T-helper 1 cell (primary cell): ENCODE measurements at places on chromosomes 6 and 20.

DNA sequence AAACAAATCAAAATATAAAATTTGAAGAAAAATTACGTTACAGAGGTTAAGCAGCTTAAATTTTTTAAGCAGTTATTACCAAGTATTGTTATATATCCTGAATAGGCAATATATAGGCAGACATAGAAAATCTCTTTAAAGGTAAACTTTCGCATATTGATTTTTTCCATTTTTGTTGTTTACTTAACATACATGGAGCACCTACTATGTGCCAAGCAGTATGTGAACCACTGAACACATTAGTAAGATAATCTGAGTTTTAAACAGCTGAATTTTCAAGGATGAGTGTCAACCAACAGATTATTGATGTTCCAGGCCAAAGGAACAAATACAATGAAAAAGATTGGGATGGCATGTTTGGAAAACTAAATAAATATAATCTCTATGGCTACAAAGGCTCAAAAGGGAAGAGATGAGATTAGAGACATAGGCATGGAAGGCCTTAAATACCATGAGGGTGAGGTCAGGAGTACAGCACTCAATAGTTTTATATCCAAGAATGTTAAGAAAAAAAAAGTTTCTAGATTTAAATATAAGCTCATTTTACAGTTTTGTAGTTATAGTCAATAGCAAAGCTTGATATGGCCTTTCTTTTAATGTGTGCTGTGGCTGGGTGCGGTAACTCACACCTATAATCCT lies 277.5 kb downstream of the PTPRK start:
- DNase-seq = no peak

DNA sequence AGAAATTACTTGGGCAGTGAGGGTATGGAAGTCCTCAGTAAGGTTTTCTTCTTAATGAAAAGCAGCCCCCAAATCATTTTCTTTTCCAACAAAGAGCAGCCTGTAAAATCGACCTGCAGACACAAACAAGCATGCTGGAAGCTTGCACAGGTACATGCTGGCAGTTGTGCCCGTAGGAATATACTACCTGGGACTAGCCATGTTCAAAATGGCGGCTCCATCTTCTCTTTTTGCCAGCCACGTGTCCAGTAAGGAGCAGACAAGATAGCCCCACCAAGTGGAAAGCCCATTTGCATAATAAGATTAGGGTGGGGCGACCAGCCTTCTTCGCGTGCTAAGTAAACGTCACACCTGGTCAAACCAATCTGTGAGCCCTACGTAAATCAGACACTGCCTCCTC lies 259.4 kb upstream of the AGPAT4 start:
- DNase-seq = no peak

DNA sequence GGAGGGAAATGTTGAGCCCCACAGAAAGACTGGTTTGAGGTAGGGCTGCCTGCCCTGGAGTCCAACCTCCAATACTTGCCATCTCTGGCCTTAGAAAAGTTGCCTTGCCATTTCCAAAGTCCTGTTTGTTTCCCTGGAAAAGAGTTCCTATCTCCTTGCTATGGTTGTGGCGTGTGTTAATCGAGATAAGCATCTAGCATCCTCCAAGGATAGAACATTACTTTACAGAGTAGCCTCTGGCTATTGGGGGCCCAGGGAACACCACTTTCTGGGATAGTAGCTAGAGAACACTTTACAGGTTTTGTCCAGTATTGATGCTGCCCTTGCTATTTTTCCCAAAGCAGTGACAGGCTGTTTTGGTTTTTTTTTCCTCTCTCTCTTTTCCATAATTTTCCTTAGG lies 57.4 kb upstream of the SASH1 start:
- no peak for DNase-seq

DNA sequence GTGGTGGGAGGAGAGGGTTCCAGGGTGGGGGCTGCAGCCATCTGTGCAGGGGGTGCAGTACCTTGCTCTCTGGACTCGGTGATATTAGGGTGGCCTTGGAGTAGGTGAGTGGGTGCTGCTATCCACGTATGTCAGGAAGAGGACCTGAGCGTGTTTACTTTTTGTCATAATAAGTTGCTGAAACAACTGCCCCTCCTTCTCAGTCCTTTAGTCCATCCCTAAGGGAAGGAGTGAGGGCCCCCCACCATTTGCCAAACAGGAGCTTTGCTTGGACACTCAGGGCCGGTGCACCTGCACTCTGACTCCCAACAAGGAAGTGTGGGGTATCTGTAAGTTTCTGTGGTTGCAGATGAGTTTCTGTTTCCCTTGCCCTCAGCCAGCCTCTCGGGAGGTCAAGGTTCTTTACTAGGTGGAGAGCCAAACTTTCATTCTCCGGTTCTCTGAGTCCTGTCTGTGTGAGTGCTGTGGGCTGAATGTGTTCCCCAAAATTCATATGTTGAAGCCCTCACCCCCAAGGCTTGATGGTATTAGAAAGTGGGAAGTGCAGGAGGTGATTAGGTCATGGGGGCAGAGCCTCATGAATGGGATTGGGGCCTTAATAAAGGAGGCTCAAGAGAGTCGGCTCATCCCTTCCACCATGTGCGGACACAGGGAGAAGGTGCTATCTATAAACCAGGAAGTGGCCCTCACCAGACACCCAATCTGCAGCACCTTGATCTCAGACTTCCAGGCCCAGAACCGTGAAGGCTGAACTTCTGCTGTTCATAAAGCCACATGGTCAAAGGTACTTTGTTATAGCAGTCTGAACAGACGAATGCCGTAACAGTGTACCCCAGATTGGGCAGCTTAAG lies 19.6 kb upstream of the CCR6 start:
- no peak for DNase-seq

GRCh38 chr6:28003059-28003458 lies 46.0 kb downstream of the OR2B6 start:
- no peak for DNase-seq

- DNase-seq = no peak
Measured at GRCh38 chr6:7673063-7673536, 52.8 kb upstream of the BMP6 start.

- DNase-seq = no peak
Measured at GRCh38 chr6:38676236-38676973, 26.5 kb downstream of the GLO1 start.

DNA sequence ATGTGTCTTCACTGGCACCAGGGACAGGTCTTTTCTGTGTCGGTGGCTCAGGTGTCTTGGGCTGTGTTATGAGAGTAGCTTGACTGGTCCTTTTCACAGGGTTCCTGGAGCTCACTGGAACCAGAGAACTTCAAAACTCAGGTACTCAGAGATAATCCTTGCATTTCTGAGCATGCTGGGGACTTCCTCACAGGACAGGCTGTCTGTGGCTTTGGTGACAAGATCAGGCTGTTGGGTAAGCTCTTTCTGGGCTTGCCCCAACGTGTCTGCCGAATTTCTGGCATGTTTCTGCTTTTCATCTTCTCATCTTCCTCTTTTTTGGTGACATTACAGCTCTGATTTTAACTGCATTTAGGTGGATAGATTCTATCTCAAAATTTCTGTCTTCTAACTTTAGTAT lies 270.0 kb downstream of the CDH26 start:
- DNase-seq = no peak

- peak; percentile 50 for DNase-seq
Measured at GRCh38 chr20:47196091-47197081, 160.1 kb downstream of the ZMYND8 start.

- no peak for DNase-seq
Measured at GRCh38 chr6:106684011-106684410, 54.6 kb downstream of the QRSL1 start.

- no peak for DNase-seq
Measured at GRCh38 chr6:25086500-25087091, 150.8 kb upstream of the RIPOR2 start.

DNA sequence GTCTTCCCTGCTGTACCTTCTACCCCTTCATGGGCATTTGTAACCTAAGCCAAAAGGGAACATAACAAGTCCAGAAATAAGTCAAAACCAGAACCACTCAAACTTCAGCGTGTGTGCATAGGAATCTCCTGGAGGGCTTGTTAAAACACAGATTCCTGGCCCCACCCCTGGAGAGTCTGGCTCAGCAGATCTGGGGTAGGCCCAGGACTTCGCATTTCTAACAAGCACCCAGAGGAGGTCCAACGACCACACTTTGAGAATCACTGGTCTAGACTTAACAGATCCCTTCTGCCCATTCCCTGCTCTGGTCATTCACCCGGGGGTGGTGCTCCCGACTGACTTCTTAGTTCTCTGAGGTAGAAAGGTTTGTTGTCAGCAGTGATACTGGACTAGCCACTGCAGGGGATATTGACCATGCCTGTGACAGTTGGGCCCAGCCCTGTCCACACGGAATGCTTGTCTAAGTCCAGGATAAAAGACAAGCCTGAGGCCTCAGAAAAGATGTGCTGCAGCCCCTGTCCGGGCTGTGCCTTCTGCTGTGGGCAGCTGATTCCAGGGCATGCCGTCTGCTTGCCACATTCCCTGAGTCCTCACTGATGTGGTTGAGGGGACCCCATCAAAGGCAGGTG lies 68.6 kb downstream of the SYNJ2 start:
- no peak for DNase-seq

GRCh38 chr6:19722999-19723398 lies 114.2 kb upstream of the ID4 start:
- DNase-seq = no peak

- no peak for DNase-seq
Measured at GRCh38 chr20:19397666-19398065, 185.2 kb downstream of the SLC24A3 start.

DNA sequence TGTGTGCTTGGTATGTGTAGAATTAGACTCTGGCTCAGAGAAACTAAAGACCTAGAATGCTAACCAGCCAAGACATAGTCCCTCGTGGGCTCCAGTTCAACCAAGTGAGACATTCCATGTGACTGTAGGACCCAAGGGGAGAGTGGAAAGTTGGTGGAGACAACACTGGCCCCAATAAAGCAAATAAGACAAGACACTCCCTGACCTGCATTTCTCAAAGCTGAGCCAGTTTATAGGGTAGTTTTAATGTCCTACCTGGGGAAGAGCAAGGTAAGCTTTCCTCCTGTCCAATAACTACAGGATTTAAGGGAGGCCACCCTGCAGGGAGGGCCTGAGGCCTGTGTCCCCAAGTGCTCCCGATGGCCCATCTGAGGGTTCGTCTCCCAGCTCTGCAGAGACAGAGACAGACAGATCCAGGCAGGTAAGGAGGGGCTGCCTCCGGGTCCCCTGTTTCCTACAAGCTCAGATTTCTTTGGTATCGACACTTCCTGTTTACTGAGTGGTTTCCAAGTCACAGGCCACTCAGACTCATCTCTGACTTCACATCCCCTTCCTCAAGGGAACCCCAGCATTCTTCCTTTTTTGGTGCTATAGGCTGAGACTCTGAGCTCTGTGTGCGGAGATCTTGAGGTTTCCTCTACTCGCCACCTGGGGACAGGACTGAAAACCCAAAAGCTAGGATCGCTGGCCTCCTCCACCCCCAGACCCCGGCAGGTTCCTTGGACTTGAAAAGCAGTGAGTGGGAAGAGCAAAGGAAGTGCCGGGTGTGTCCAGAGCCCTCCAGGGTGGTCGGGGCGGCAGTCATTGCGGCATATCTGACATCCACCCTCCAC lies 92.4 kb downstream of the PRND start:
- peak; percentile 38 for DNase-seq

DNA sequence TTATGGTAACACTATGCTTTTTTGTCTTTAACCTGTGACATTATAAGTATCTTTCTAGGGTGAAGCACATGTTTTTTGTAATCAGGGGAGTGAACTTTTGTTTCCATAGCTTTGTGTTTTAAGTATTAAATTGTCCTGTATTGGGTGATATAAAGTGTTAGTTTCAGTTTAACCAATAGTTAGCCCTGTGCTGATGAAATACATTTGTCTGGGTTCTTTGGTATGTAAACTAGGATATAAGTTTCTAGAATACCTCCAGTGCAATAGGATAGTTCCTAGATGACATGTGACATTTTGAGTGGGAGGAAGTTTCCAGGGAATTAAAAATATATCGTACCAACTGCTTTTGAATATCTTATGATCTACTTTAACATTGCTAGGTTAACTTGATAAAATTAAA lies 611.0 kb upstream of the MARCKS start:
- DNase-seq = no peak

DNA sequence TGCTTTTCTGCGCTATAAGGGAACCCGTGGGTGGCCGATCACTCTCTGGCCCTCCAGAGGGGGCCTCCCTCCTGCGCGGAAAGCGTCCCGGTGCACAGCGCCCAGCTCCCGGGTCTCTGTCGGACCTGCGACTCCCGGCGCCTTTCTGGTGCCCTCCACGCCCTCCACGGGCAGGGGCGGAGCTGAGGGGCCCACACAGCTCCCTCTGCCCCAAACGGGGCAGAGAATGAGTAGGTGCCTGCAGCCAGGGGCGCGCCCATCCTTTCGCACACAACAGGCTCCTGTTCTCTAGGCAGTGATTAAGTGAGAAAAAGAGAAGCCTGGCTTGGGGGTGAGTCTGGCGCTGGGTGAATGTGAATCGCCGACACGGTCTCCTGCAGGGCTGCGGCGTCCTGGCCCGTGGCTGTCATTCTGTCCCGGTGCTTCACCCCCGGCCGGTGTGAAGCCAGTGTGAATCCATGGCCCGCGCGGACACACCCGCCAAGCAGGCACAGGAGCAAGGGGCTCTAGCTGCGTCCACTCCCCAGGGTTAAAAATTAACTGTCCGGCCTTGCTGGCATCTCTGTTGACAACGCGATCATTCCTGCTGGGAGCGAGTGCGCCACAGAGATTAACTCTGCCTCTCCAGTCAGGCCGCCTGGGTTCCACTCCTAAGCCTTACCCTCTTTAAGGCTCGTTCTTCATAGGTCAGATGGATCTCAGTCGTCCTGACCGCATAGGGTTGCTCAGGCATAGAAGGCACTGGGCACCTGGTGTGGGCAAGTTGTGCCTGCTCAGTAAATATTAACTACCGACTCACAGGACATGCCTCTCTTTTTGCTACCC lies 88.8 kb downstream of the PCSK2 start:
- no peak for DNase-seq

DNA sequence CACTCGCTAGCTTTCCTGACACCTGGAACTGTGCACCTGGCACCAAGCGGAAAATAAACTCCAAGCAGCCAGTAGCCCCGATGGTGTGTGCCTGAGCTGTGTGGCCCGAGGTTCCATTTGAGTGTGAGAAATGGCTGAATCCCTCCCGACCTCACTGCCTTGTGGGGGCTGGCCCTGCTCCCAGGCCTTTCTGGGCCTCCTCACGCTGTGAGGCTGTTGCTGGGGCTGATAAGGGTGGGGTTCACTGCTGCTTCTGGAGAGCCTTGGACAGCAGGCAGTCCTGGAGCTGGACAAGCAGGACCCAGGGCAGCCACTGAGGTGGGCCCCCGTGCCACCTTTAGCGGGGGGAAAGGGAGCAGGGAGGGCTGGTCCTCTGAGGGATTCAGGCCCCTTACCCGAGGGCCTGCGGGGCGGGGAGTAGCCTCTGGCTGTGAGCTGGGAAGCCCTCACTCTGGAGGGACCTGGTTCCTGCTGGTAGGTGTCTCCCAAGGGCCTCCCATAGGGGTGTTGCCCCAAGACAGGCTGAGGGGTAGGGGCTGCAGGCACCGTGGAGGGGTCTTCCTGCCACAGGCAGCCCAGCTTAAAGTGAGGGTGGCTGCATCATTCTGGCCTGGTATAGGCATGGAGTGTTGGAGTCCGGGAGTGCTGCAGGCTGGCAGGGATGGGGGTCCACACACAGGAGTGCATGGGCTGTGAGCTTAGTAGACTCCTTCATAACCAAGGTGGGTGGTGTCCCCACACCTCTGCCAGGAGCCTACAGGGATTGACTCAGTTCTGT lies 1.7 kb downstream of the PPDPF start:
- DNase-seq = peak; percentile 5
